ENCODE measurements at places on chromosomes 7 and 10. TPM values are rescaled to one million over a fixed set of nuclear protein-coding genes. Genes with fewer than 3 reads are reported as not detected.
A peak's percentile ranks its signal among the peaks of the same experiment; 100 is the strongest.

Gene CYP2C9
- total RNA-seq: not detected

- DNase-seq: no peak
Measured at GRCh38 chr7:70208236-70209063, 610.2 kb downstream of the AUTS2 start.

- no peak for DNase-seq
Measured at GRCh38 chr7:135993950-135994349, 16.8 kb upstream of the MTPN start.

Gene RHOBTB1
- 31.3 TPM for total RNA-seq

- DNase-seq: no peak
Measured at GRCh38 chr10:49415846-49416245, 20.0 kb upstream of the DRGX start.

DNA sequence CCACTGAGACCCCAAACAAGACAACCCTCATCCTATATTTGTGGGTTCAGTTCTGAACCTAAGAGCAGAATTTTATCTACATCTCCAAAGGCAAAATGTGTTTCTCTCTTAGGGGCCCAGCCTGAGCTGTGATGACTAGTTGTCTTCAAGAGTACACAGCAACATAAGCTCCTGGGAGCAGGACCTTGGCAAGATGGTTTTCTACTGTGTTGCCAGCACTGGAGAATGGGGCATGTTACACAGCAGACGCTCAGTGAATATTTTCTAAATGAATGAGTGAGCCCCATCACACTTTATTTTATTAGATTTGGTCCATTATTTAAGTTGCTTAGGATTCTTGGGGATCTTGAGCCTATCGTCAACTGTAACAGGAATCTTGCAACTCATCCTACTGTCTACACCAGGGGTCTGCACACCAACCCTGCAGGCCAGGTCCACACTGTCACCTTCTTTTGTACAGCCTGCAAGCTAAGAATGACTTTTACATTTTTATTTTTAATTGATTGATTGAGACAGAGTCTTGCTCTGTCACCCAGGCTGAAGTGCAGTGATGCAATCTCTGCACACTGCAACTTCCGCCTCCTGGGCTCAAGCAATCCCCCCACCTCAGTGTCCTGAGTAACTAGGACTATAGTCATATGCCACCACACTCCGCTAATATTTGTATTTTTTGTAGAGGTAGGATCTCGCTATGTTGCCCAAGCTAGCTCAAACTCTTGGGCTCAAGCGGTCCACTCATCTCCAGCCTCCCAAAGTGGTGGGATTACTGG lies 347.1 kb downstream of the FGFR2 start:
- DNase-seq: no peak

DNA sequence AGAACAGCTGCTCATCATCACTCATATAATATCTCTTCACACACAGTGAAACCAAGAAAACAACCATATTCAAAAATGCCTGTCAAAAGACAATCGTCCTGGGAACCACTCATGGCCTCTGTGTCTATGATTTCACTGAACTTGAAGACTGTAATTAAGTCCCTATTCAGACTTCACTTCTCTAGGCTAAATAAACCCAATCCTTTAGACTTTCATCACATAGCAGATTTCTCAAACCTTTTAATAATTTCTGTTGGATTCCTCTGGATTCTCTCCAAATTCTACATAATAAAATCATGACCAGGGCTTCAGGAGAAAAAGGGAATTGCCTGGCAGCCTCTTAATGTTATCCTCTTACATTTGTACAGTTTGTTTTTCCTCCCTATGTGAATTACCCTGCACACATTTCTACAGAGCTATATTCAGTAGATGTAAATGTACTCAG lies 201.1 kb downstream of the LRRN3 start:
- DNase-seq: no peak

Gene RET
- total RNA-seq: 2.9 TPM

DNA sequence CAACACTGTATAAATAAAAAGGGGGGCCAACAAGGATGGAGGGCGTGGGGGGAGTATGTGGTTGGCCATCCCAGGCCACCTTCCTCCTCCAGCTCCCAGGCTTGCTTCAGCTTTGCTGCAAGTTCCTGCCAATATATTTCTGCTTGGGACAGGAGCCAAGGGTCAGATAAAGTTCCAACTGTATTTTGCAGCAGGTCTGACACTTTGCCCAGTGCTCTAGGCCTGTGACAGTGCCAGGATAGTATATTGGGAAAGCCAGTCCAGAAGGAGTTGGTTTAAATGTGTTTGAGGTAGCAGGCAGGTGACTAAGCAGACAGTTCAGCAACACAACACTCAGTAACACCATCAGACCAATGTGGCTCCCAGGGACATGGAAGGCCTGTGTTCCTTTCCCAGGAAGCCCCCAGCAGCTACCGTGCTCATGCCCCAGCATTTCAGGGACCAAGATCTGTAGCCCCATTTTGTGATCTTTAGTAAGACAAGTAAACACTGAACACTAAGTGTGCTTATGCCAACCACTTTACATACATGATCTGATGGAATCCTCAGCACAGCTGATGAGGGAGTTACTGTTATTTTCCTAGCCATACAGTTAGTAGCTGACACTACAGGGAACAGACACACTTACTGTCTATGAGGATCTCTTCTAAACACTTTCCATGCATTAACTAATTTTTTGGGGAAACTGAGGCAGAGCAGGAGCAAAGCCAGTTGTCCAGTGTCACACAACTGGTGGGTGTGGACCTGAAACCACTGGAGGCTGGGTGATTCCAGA lies 38.9 kb downstream of the DNAJB12 start:
- DNase-seq: peak; percentile 80

DNA sequence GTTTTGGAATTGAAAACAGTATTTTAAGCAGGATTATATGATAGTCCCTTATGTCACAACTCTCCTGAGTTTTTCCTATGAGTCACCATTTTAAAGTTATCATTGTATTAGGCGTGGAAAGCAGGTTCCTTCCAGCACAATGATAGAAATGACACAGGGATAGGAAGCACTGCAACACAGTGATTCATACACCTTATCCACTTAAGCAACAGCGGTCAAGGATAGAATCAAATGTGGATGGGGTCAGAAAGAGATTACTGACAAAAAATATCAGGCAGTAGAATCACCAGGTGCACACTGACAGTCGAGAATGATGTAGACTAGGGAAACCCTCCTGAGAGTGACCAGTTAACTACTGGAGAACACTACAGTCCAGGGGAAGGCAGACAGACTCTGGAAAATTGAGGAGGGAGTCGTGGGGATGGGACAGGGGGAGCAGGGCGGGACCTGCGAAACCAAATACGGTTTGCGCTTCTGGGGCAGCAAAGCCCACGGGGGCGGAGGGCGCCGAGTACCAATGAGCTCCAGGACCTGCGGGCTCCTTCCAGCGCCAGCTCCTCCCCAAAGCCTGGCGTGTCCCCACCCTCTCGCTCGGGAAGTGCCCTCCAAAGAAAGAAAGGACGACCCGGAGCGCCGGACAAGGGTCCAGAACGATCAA lies 479 bp downstream of the PNPLA8 start:
- DNase-seq: peak; percentile 86

GRCh38 chr7:150788474-150789269 lies 11.5 kb downstream of the TMEM176B start:
- no peak for DNase-seq

Gene EPHA1
- total RNA-seq: under 0.01 TPM

GRCh38 chr10:79019441-79020014 lies 49.2 kb upstream of the ZMIZ1 start:
- no peak for DNase-seq

DNA sequence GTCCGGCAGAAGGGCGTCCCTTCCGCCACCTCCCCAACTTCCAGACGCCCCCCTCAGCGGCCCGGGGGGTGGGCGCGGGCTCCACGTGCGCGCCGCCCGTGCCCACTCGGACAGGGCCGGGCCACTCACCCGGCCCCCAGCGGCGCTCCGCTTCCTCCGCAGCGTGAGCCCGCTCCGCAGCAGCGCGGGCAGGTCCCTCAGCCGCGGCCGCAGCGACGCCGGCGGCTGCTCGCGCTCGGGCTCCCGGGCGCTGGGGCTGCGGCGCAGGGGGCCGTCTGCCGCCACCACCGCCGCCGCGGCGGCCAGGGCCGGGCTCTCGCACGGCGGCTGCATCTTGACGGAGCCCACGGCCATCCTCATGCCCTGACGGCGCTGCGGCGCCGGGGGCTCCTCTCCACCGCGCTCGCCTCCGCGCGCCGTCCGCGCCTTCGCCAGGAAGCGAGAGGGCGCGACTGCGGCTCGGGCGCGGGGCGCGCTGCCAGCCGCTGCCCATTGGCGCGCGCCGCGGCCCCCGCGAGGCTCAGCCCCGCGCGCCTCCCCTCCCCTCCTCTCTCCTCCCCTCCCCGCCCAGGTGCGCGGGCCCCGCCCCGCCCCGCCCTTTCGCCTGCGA lies at the start of gene RAPGEF5:
TSS of gene RAPGEF5 (minus strand) at position 454 of the 610 bp plus-strand sequence. CDS start at position 360, 94 bp downstream.
- DNase-seq: peak; percentile 41

Gene SPDYE5
- not detected for total RNA-seq

GRCh38 chr10:109963439-109963838 lies 40.1 kb upstream of the XPNPEP1 start:
- DNase-seq: no peak

- no peak for DNase-seq
Measured at GRCh38 chr10:130714742-130715467, 578.7 kb downstream of the GLRX3 start.

Gene CPVL
- 0.25 TPM for total RNA-seq

- DNase-seq: no peak
Measured at GRCh38 chr10:34281661-34282582, 533.2 kb downstream of the PARD3 start.

Gene KCTD7
- 6.8 TPM for total RNA-seq

Gene BMPR1A
- 0.13 TPM for total RNA-seq

Gene SPAG6
- total RNA-seq: not detected

Gene GLI3
- total RNA-seq: 0.26 TPM

DNA sequence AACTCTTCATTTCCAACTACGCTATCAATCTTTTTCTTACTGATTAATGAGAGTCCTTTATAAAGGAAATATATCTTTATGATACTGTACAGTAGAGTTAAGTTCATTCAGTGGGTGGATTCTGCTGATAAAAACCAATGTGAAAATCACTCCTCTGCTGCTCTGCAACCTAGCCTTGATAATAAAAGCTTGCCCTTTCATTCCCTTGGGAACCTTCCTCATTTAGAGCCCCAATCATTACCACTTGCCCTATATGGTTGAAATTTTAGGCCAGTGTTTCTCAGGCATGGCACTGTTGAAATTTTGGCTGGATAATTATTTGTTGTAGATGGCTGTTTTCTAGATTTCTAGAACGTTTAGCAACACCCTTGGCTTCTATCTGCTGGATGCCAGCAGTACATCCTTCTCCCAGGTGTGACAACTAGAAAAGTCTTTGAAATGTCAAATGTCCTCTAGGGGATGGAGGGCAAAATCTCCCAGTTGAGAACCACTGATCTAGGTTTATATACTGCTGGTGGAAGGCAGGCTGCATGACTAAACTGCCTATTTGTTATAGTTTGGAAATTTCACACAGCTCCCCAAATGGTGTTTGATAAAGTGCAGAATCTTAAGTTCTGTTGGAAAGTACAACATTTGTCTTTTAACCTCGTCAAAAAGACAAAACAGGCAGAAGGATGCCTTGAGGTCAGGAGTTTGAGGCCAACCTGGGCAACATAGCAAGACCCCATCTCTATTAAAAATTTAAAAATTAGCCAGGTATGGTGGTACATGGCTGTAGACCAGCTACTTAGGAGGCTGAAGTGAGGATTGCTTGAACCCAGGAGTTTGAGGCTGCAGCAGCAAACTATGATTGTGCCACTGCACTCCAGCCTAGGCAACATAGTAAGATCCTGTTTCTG lies 8.9 kb upstream of the SIRT1 start:
- no peak for DNase-seq

DNA sequence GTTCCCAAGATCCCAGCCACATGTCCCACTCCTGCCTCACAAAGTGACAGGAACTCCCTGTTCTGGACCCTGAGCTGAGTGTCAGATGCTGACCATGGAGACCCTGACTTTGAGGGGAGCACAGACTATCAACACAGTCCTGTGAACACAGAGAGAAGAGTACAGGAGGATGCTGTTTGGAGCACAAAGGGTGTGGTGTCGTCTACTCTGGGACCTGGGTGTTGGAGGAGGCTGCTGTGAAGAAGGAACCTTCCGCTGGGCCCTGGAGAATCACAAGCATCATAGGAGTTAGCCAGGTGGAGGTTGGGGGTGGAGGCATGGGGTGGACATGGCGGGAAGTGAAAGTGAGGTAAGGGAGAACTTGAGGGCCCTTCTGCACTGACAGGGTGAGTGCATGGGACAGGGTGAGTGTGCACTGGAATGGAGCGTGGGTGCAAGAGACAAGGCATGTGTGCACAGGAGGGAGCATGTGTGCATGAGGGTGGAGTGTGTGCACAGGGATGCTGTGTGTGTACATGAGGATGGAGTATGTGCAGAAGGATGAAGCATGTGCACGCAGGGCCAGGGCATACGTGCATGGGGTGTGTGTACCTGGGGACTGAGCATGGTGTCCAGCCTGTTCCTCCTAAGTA lies 70.7 kb upstream of the ANTXRL start:
- DNase-seq: no peak

DNA sequence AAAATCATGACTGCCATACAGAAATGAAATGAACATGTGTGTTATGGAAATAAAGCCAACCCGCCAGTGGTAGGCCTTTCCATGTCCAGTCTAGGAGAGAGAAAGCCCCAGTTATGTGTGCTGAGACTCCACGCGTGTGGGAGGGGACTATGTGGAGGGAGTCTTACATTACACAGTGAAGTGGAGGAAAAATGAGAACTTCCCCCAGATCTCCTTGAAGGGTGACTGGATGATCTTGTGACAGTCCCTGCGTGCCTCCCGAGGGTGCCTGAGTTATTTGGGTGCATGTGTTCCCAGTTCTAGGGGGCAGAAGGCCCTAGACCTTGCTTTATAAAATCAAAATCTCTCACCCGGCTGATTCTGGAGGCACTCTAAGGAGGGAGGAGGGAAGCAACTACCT lies 24.2 kb downstream of the UPP1 start:
- DNase-seq: no peak

- DNase-seq: peak; percentile 18
Measured at GRCh38 chr10:3570855-3571266, 214.1 kb downstream of the KLF6 start.

Gene SEMA4G
- total RNA-seq: 1.5 TPM

GRCh38 chr7:128215739-128216138 lies 25.3 kb upstream of the LEP start:
- DNase-seq: no peak

Gene RAMP3
- total RNA-seq: 32.3 TPM

Gene PDSS1
- total RNA-seq: 4.9 TPM

Gene CYP3A7
- not detected for total RNA-seq

DNA sequence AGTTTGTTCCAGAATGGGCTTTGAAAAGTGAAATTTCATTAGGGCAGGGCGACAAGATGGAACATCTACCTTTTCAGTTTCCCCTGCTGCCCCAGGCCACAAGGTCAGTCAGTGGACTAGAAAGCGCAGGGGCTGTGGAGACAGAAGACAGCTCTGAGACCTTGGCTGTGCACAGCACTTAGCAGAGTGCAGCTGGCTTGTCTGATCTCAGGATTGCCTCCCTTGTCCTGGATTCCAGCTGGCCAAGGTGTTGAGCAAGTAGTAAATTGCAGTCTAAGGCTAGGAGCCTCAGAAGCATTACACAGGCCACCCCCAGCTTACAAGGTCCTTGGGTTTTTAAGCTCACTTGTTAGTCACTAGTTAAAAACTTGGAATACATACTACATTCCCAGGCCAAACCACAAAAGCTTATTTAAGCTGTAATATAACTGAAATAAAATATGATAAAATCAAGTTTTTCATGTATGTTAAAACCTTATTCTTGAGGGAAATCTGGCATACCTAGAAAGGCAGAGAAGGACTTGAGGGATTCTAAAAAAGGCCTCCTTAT lies 67.3 kb upstream of the NPY start:
- no peak for DNase-seq

Gene CALHM2
- total RNA-seq: 16.0 TPM

Gene SEMA3E
- total RNA-seq: 0.26 TPM

Gene EBF3
- 1.5 TPM for total RNA-seq

GRCh38 chr7:45434167-45434784 lies 139.9 kb upstream of the ADCY1 start:
- no peak for DNase-seq
